ENCODE measurements at places on chromosomes 12 and 14.

- no peak for DNase-seq
Measured at GRCh38 chr14:90049390-90049789, 12.4 kb upstream of the KCNK13 start.

GRCh38 chr14:44897845-44898151, 63.9 kb downstream of the KLHL28 start:
- peak; percentile 27 for DNase-seq

DNA sequence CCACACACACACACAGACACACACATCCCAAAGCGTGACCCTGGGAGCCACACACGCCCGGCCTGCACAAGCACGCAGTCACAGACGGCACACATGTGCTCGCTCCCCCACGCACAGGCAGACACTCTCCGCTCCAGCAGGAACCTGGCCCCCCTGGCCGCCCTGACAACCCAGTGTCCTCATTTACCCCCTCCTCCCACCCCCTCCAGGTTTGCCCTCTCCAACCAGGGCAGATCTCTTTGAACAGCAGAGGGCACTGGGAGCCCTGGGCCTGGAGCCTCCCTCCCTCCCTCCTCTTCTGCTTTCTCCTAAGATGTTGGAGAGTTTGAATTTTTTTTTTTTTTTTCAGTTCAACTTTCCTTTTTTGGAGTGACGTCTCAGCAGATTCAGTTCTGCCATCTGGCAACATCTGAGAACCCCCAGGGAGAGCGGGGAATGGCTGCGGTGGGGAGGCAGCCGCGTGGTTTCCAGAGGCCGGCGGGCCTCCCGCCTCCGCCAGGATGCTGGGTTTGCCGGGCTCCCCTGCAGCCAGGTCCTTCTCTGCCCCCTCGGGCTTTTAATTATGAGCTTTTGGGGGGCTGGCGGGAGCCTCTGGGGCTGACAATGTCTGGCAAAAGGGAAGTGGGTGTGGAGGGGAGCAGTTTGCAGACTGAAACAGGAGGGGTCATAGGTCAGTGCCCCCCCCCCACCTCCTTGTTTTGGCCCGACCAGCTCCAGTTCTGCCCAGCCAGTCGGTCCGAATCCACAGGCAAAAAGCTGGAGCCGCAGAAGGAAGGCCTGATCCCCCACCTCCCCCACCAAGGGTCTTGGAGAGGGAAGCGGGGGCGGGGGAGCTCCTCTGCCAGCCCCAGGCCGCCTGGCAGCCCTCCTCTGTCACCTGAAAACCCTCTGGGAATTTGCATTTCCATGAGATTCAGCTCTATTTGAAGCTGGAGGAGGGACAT, 1.3 kb upstream of the NCOR2 start:
- peak; percentile 67 for DNase-seq

- DNase-seq: no peak
Measured at GRCh38 chr14:101962503-101962874, 1.9 kb upstream of the DYNC1H1 start.

DNA sequence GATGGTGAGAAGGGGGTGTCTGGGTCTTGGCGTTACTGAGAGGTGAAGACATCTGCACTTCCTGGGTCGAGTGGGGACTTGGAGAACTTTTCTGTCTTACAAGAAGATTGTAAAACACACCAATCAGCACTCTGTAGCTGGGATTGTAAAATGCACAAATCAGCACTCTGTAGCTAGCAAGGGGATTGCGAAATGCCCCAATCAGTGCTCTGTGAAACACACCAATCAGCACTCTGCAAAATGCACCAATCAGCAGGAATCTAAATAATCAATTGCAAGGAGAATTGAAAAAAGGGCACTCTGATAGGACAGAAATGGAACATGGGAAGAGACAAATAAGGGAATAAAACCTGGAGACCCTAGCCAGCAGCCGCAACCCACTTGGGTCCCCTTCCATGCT, 376.1 kb upstream of the SFSWAP start:
- DNase-seq: no peak

GRCh38 chr12:38528527-38528926, 212.0 kb downstream of the ALG10B start:
- DNase-seq: no peak
